ENCODE measurements at places on chromosomes 1 and 21.

DNA sequence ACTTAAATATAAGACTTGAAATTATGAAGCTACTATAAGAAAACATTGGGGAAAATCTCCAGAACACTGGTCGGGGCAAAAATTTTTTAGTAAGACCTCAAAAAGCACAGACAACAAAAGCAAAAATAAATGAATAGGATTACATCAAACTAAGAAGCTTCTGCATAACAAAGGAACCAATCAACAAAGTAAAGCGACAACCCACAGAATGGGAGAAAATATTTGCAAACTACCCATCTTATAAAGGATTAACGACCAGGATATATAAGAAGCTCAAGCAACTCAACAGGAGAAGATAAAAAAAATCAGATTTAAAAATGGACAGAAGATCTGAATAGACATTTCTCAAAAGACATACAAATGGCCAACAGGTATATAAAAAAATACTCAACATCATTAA lies 19.1 kb downstream of the UCHL5 start:
- no peak for DNase-seq

- no peak for DNase-seq
Observed at GRCh38 chr1:201354901-201355295, 22.6 kb downstream of the TNNT2 start.

- no peak for DNase-seq
Observed at GRCh38 chr1:198328458-198329032, 171.7 kb downstream of the NEK7 start.

- DNase-seq: no peak
Observed at GRCh38 chr21:15872236-15872635, 142.5 kb downstream of the USP25 start.

GRCh38 chr1:210801501-210801900 lies 332.4 kb downstream of the KCNH1 start:
- no peak for DNase-seq

GRCh38 chr21:23016617-23017016 lies 2018.4 kb downstream of the NCAM2 start:
- DNase-seq: no peak

DNA sequence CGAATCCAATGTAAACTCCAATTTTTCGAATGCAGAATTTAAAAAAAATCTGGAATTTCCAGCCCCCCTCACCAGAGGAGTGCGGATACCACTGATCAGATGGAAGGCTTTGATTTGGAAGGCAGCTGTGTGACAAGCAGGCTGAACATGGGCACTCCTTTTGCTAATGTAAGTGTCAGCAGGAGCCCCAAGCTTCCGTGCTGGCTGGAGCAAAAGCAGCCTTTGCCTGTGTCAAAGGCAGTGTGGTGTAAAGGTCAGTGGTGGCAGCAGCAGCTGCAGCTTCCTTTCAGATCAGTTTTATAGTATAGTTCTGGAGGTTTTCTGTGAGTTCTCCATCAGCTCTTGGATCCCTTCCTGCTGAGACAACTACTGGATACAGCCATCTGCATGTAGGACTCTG lies 259.9 kb downstream of the CTH start:
- DNase-seq: no peak

GRCh38 chr1:215710899-215711225 lies 143.8 kb downstream of the KCTD3 start:
- no peak for DNase-seq

- DNase-seq: no peak
Observed at GRCh38 chr1:214416858-214417257, 134.5 kb downstream of the PTPN14 start.

DNA sequence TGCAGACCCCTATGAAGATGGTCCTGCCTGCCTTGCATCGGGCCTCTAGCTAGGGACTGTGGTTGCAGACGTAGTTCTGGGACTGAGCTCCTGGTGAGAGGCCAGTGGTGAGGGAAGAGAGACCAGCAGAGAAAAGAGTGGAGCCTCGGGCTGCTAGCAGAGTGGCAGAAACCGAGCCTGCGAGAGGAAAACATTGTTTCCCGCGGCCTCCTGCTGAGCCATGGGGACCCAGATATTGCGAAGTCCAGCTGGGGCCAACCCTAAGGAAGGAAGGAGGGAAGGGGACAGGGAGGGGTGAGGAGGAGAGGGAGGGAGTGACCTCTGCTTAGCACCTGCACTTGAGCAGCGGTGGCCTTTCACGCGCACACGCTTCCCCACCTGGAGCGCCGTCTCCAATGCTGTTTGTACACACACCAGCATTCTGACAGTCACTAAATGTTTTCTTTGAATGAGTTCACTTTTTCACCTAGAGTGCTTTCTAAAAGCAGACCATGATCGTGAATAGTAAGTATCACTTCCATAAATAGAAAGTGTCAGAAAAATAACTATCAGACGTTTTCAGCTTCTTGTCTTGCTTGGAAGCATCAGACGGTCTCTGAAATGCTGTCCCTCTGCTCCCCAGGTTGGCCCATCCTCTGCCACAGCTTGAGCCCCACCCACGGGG lies 2.5 kb upstream of the FNDC10 start:
- no peak for DNase-seq
